Esophagus squamous epithelium (tissue), 5 donors: ENCODE measurements at places on chromosomes 16 and 17. TPM values are rescaled to one million over a fixed set of nuclear protein-coding genes. Genes with fewer than 3 reads are reported as not detected.

Gene KRTAP9-8
- total RNA-seq, result not detected

Gene NDUFB10
- 180 TPM for total RNA-seq

Gene SLC5A10
- 0.53 TPM for total RNA-seq

Gene ALDOC
- 57.0 TPM for total RNA-seq

GRCh38 chr17:31425282-31426040 is 34.0 kb downstream of the RAB11FIP4 start:
- no peaks in the 10 kb centered on the region for H3K4me1 ChIP-seq
- H3K36me3 ChIP-seq, result no peaks in the 10 kb centered on the region
- H3K4me3 ChIP-seq, result no peak overlapping the region
- no peaks in the 10 kb centered on the region for H3K27me3 ChIP-seq
- DNase-seq, result no peak

Gene NATD1
- 5.1 TPM for total RNA-seq

GRCh38 chr17:16283705-16284104 is 66.7 kb downstream of the PIGL start:
- H3K4me1 ChIP-seq, result peaks cover 39% of the 10 kb centered on the region
- H3K27ac ChIP-seq, result no peak overlapping the region
- no peak overlapping the region for H3K4me3 ChIP-seq
- H3K36me3 ChIP-seq, result no peaks in the 10 kb centered on the region
- no peak for DNase-seq
- no peaks in the 10 kb centered on the region for H3K27me3 ChIP-seq

DNA sequence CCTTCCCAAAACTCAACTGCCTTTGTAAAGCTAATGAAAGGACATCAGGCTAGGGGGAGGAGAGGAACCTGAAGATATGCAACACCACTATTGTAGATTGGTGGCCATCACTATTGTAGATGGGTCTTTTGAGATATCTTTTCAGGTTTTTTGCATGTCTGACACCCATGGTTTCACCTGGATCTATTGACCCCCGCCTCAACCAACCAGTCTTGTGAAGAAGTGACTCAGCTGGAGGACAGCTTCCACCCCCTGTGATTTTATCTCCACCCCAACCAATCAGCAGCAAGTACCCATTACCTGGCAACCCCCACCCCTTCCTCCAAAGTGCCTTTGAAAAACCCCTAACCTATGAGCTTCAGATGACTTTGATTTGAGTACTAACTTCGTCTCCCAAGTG is 382.6 kb upstream of the GOT2 start:
- no peaks in the 10 kb centered on the region for H3K36me3 ChIP-seq
- no peaks in the 10 kb centered on the region for H3K4me1 ChIP-seq
- no peak overlapping the region for H3K27ac ChIP-seq
- no peak overlapping the region for H3K4me3 ChIP-seq

GRCh38 chr17:32318071-32318470 is 23.9 kb downstream of the C17orf75 start:
- no peak overlapping the region for H3K4me3 ChIP-seq
- DNase-seq, result no peak
- H3K27me3 ChIP-seq, result no peaks in the 10 kb centered on the region
- H3K4me1 ChIP-seq, result no peaks in the 10 kb centered on the region
- no peak overlapping the region for H3K27ac ChIP-seq
- no peaks in the 10 kb centered on the region for H3K36me3 ChIP-seq

- no peaks in the 10 kb centered on the region for H3K36me3 ChIP-seq
- no peak overlapping the region for H3K27ac ChIP-seq
- no peak for DNase-seq
- no peaks in the 10 kb centered on the region for H3K27me3 ChIP-seq
Observed at GRCh38 chr16:79271583-79271982, 329.0 kb downstream of the MAF start.

Gene ITGA2B
- total RNA-seq, result not detected

GRCh38 chr17:68910251-68910705 is 44.9 kb downstream of the ABCA8 start:
- no peak for DNase-seq
- H3K36me3 ChIP-seq, result no peaks in the 10 kb centered on the region
- H3K4me3 ChIP-seq, result no peak overlapping the region
- peaks cover 35% of the 10 kb centered on the region for H3K4me1 ChIP-seq
- no peaks in the 10 kb centered on the region for H3K27me3 ChIP-seq

DNA sequence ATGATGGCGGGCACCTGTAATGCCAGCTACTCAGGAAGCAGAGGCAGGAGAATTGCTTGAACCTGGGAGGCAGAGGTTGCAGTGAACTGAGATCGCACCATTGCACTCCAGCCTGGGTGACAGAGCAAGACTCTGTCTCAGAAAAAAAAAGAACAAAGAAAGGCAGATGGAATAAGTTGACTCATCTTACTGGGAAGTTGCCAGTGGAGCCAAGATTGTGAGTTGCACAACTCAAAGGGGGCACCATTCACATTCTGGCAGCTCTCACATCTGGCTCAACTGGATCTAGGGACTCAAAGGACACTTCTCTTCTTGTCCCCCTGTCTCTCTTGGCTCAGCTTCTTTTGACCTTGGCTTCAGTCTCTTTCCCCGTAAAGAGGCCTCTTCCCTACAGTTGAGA is 53.7 kb upstream of the ETV4 start:
- H3K4me3 ChIP-seq, result no peak overlapping the region
- no peak for DNase-seq
- H3K27ac ChIP-seq, result no peak overlapping the region
- no peaks in the 10 kb centered on the region for H3K4me1 ChIP-seq
- H3K27me3 ChIP-seq, result no peaks in the 10 kb centered on the region

GRCh38 chr16:53876811-53877210 is 172.9 kb downstream of the FTO start:
- no peak for DNase-seq
- no peaks in the 10 kb centered on the region for H3K4me1 ChIP-seq
- no peaks in the 10 kb centered on the region for H3K27me3 ChIP-seq
- no peak overlapping the region for H3K27ac ChIP-seq
- peaks cover 35% of the 10 kb centered on the region for H3K36me3 ChIP-seq
- H3K4me3 ChIP-seq, result no peak overlapping the region

DNA sequence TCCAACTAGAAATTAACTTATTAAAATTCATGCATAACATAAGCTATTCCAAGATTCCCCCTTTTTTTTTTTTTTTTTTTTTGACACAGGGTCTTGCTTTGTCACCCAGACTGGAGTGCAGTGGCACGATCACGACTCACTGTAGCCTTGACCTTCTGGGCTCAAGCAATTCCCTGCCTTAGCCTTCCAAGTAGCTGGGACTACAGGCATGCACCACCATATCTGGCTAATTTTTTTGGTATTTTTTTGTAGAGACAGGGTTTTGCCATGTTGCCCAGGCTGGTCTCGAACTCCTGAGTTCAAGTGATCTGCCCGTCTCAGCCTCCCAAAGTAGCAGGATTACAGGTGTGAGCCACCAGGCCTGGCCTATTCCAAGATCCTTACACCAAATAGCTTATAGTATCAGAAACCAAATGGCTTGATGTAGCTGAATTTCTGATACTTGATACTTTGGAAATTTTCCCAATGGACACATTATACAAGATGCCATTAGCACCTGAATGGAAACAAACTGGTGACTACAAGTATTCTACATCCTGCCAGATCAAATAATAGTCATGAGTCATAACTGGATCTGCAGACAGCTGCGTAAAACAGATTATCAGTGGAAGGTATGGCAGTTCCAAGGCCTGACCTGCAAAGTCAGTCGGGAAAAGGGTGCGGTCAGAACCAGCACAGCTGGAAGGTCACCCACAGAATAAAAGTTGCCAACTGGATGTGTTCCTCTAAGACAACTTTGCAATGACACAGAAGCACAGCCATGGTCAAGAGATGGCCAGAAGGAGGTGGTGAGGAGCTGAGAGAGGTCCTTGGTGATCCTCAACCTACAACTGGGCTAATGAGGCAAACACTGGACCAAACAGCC is 14.5 kb downstream of the TUBG1 start:
- peaks cover 13% of the 10 kb centered on the region for H3K4me1 ChIP-seq
- no peak overlapping the region for H3K4me3 ChIP-seq
- DNase-seq, result no peak
- no peaks in the 10 kb centered on the region for H3K36me3 ChIP-seq

Gene TRIM25
- 38.6 TPM for total RNA-seq

- no peaks in the 10 kb centered on the region for H3K27me3 ChIP-seq
- no peak overlapping the region for H3K4me3 ChIP-seq
- H3K27ac ChIP-seq, result no peak overlapping the region
- H3K36me3 ChIP-seq, result no peaks in the 10 kb centered on the region
- H3K4me1 ChIP-seq, result peaks cover 20% of the 10 kb centered on the region
Observed at GRCh38 chr17:38697061-38697820, 7.8 kb upstream of the MLLT6 start.

DNA sequence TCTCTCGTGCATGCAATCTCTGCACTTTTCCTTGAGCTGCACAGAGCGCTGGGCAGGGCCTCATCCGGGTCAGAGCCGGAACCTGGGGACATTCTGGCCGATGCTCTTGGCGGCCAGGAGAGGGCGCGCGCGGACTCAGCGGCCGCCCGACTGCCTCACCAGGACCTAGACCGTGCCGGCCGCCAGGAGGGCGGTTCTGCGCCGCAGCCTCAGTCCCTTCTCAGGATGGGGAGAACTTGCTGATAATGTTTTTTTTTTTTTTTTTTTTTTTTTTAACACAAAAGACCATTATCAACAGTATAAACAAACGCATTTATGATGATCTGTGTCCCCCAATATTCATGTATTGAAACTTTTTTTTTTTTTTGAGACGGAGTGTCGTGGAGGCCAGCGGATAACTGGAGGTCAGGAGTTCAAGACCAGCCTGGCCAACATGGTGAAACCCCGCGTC is 8.1 kb upstream of the FLYWCH2 start:
- H3K27ac ChIP-seq, result no peak overlapping the region
- peaks cover 3% of the 10 kb centered on the region for H3K27me3 ChIP-seq
- no peak overlapping the region for H3K4me3 ChIP-seq
- H3K36me3 ChIP-seq, result no peaks in the 10 kb centered on the region
- H3K4me1 ChIP-seq, result peaks cover 5% of the 10 kb centered on the region

Gene TBX21
- 1.1 TPM for total RNA-seq

GRCh38 chr16:85449885-85450245 is 163.3 kb upstream of the GSE1 start:
- no peak for DNase-seq
- no peak overlapping the region for H3K4me3 ChIP-seq
- no peak overlapping the region for H3K27ac ChIP-seq
- H3K36me3 ChIP-seq, result no peaks in the 10 kb centered on the region

Gene PERCC1
- not detected for total RNA-seq

DNA sequence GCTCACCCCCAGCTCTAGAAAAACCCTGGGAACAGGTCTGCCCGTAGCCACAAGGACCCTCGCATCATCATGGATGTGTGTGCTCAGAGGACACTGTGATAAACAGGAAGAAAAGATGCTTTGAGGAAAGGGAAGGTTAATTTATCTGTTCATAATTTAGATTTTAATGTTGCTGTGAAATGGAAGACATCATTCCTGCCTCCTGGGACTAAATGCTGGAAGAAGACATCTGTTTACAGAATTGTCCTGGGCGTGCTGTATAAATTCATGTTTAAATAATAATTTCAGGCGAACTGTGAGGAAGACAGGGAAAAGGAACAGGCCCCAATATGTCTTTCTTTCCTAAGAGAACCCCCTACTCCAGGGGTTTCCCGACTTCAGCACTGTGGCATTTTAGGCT is 112.6 kb downstream of the SHISA6 start:
- no peaks in the 10 kb centered on the region for H3K4me1 ChIP-seq
- no peak for DNase-seq
- H3K4me3 ChIP-seq, result no peak overlapping the region
- H3K27me3 ChIP-seq, result no peaks in the 10 kb centered on the region
- H3K27ac ChIP-seq, result no peak overlapping the region
- no peaks in the 10 kb centered on the region for H3K36me3 ChIP-seq

GRCh38 chr16:17386229-17386628 is 84.5 kb downstream of the XYLT1 start:
- no peaks in the 10 kb centered on the region for H3K27me3 ChIP-seq
- peaks cover 38% of the 10 kb centered on the region for H3K4me1 ChIP-seq
- no peak for DNase-seq
- no peaks in the 10 kb centered on the region for H3K36me3 ChIP-seq
- H3K27ac ChIP-seq, result no peak overlapping the region
